ENCODE measurements at places on chromosomes 13 and 19.

GRCh38 chr19:5978606-5979552 is 939 bp upstream of the RANBP3 start:
- DNase-seq = no peak

DNA sequence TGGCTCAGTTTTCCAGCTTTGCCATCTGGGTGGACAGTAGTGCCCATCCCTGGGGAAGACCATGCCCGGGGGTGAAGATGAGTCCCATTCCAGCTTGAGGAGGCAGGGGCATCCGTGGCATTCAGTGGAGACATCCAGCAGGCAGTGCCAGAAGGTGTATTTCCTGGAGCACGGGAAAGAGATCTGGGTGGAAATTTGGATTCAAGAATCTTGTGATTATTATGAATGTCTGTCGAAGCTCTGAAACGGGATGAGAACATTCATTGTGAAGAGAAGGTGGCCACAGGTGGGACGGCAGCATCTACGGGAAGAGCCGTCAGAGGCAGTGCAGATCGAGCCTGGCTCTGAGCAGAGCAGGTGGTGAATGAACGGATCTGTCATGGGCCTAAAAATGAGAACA is 167.3 kb upstream of the RNF113B start:
- no peak for DNase-seq

GRCh38 chr13:52738719-52739467 is 727 bp downstream of the CNMD start:
- no peak for DNase-seq

DNA sequence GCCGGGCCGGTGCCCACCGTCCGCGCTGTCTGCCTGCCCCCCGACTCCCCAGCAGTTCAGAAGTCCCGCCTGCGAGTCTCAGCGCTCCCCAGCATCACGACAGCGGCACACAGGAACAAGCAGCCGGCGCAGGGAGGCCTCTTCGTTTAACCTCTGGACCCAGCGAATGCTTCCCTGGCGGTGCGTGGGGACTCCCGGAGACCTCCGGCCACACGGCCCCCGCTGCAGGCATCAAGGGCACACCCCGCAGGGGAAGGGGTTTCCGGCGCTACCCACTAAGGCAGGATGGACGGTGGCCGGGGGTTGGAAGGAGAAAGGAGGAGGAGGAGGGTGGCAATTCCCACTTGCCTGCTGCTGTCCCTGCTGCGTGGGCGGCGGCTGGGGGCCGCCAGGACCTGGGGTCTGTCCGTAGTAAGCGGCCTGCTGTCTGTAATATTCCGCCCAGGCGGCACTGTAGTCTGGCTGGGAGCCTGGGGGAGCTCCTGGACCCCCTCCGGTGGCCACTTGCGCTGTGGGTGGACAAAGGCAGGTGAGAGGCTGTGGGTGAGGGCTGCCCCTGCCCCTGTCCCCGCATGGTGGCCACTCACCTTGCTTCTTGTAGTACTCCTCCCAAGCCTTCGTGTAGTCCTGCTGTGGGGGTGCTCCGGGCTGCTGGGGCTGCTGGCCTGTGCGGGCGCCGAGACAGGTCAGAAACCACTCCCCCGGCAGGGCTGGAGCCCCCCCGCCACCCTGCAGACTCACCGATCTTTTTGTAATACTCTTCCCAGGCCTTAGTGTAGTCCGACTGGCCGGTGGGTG is 9.6 kb downstream of the KHSRP start:
- DNase-seq = no peak

- peak; percentile 81 for DNase-seq
Observed at GRCh38 chr19:10292206-10292788, 2.5 kb downstream of the ICAM5 start.

DNA sequence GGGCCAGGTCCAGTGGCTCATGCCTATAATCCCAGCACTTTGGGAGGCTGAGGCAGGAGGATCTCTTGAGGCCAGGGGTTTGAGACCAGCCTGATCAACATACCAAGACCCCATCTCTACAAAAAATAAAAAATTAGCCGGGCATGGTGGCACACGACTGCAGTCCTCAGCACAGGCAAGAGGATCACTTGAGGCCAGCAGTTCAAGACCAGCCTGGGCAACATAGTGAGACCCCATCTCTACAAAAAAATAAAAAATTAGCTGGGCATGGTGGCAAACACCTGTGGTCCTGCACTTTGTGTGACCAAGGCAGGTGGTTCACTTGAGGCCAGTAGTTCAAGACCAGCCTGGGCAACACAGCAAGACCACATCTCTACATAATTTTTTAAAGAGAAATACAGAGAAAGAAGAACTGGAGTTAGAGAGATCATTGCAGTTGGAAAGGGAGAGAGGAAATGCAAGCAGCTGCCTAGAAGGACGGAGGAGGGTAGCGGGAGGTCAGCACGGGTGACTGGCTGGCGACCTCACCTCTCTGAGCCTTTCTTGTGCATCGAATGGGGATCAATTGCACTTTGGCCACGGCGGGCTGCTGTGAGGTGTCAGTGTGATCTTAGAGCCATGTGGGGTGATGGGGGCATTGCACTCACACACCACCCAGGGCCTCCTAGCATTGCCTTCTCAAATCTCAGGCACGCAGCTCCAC is 13.9 kb downstream of the BCAM start:
- DNase-seq = no peak

- peak; percentile 70 for DNase-seq
Observed at GRCh38 chr13:48977973-48978372, 2.3 kb downstream of the FNDC3A start.

- DNase-seq = no peak
Observed at GRCh38 chr19:3066482-3067049, 4.3 kb upstream of the TLE5 start.

DNA sequence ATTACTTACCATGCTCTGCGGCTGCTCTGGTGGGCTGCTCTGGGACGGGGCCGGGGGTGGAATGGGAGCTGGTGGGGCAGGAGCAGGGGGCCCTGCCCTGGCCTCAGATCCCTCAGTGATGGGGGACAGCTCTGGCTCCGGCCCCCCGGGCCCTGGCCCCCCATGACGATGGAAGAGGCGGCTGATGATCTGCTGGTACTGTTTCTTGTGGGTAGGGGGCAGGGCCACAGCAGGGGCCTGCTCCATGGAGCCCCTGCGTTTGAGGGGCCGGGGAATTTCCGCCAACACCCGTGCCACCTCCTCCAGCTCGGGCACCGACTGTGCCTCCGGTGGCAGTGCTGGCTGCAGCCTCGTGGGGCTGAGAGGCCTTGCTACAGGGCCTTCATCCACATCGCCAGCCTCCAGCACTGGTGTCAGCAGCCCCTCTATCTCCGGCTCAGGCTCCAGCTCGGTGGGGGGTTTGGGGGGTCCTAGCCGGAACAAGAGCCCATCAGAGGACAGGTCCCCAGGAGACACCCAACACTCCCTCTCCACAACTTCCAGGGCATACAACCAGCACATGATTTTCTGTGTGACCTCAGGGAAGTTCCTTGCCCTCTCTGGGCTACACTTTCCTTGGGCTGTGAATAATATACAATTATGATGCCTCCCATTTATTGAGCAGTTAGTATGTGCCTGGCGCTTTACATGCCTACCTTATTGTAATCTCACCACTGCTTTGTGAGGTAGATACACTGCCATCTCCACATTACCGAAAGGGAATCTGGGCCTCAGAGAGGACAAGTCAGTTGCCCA is 12.8 kb downstream of the PPP1R13L start:
- no peak for DNase-seq

DNA sequence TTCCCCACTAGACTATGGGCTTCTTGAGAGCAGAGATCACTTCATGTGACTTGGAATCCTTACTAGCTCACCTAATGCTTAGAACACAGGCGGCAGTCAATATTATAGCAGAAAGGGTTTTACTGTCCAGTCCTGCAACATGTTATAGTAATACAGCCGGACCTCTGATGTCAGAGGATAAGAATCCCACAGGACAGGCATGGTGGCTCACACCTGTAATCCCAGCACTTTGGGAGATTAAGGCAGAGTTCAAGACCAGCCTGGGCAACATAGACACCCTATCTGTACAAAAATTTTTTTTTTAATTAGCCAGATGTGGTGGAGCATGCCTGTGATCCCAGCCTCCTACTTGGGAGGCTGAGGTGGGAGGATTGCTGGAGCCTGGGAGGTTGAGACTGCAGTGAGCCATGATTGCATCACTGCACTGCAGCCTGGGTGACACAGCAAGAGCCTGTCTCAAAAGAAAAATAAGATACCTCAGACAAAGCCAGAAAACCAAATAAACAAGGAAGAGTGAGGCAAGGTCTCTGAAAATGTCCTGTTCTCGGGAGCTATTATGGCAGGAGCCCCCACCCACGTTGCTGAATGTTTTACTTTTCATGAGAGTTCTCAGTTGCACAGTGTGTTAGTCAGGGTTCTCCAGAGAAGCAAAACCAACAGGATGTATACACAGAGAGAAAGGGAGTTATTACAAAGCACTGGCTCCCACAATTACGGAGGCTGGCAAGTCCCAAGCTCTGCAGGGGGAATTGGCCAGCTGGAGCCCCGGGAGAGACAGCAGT is 100.8 kb downstream of the UBL3 start:
- DNase-seq = no peak

DNA sequence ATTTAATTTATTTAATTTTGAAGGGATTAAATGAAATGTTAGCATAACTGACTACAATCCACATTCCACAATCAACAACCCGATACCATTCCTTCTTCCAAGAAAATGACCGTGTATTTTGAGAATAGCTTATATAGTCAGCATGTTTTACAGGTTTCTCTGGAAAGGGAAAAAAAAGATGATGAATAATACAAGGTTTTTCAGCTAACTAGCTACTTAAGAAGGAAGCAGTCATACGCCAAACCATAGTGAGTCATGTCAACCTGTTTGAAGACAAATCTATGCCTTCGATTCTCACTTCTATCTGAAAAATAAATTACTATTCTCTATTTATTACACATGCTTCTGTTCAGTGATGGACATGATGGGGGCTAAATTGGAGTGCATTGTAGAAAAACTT is 258.6 kb downstream of the EFNB2 start:
- DNase-seq = no peak

- no peak for DNase-seq
Observed at GRCh38 chr19:56136362-56136761, 4.7 kb upstream of the ZNF444 start.

DNA sequence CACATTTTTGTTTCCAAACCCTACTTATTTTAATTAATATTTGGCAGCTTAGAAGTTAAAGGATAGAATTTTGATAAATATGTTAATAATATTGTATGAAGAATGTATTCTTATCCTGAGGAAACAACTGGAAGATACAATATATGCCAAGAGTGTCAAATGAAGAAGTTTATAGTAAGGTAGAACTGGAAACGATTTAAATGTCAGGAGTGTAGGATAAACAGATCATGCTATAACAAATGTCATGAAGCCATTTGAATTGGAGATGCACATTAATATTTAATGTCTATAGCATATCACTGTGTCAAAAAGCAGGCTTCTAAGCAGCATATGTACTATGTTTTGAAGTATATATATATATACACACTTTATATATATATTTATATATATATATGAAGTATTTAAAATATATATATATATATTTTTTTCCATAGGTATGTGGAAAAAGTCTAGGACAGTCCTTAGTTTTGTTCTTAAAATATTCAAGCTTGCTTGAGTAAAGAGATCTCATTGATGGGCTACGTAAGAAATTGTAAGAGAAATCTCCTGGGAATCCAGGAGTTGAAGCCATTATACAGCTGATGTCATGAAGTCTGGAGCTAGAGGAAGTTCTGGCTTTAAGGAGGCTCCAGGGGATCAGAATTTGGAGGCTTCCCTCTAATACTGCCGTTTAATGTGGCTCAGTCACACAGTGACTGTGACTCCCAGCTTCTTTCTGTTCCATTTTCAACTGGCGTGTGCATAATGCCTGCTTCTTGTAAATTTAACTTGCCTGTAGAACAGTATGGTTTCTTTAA is 79.9 kb upstream of the MYCBP2 start:
- no peak for DNase-seq

GRCh38 chr13:112059457-112060281 is 7.3 kb upstream of the SOX1 start:
- DNase-seq = no peak

- DNase-seq = peak; percentile 56
Observed at GRCh38 chr19:17385878-17386611, 8.0 kb downstream of the CCDC194 start.

- peak; percentile 63 for DNase-seq
Observed at GRCh38 chr13:35855531-35856019, 275.6 kb downstream of the DCLK1 start.

- DNase-seq = no peak
Observed at GRCh38 chr19:34057155-34057554, 115.1 kb upstream of the LSM14A start.

DNA sequence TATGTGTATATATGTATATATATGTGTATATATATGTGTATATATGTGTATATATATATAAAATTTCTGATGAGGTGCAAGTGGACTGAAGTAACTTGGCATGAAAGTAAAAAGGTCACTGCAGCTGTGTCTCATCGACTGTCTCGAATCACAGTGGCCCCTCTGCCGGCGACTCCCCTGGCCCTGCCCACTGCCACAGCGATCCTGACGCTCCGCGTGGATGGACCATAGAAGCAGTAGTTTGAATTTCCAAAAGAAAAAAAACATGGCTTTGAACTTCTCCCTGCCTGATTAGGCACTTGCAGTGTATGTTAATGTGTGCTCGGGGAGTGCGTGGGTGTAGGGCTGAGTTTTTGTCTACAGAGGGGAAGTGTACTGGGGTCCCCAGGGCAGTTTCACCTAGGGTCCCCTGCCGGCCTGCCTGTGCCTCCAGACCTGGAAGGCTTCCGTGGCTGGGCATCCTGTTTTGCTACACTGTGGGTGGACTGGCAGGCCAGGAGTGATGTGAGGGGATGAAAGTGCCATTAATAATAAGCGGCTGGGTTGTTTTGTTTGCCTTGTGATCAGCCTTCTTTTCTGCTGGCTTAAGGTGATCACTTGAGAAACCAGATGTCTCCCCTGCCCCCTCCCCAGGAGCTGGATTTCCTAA is 10.8 kb downstream of the ZIC5 start:
- DNase-seq = no peak

GRCh38 chr19:48403606-48404005 is 10.1 kb downstream of the GRIN2D start:
- DNase-seq = peak; percentile 68

DNA sequence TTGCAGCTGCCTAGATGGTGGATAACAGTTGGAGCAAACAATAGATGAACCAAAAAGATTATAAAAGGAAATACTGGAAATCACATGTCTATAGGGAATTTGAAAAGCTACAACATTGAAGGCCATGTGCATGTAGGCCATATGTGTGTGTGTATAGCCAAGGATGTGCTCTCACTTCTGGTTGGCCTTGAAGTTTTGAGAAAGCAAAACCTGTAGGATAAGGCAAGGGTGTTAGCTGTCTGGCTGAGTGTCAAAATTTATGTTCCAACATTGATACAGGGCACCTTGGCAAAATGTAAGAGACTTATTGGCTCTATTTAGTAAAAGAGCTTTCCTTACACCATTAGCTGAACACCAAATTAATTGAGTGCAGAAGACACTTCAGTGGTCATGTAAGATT is 1723.6 kb upstream of the PCDH20 start:
- no peak for DNase-seq

Measured in EL (cell line).